ENCODE measurements at places on chromosomes 7 and 10.

DNA sequence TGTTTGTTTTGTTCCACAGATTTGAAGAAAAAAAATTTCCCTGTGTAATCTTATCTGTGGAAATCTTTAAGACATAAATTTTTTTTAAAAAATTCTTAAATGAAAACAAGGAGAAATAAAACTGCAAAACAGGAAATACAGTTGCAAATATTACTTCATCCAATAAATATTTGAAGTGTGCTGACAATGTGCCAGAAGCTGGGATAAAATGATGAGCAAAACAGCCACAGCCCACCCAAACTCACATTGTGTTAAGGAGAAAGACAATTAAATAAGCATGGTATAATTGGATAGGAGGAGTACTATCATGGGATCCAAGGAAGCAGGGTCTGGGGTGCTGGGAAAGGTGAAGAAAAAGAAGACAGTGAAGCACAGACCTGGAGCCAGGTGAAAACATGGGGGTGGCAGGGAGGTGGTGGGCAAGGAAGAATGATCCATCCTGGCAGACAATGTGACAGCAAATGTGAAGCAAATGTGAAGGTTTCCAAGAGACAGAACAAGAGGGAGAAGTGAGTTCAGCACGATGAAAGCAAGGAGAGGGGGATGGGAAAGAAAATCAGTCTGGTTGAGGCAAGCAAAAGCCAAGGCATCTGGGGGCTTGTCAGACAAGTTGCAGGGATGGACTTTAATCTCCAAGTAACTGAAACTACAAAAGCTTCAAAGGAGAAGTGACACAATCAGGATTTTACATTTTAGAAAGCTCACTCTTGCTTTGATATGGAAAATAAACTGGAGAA lies 135.9 kb downstream of the HIBADH start:
- DNase-seq, result no peak

DNA sequence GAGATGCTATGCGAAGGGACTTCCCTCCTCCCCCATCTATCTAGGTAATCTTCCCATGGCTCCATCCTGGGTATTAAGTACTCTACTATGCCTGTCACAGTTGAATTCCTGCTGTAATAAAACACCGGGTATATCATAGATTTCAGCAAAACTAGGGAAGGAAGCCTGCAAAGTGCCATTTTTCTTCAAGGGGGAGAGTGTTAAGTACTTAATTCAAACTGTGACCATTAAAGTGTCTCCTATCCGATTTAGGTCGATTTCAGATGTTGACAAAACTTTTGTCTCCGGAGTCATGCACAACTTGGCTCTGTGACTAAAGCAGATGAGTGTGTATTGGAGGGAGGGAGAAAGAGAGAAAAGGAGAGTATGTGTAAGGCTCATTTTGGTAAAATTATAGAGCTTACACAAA lies 4.6 kb downstream of the HOXA4 start:
- no peak for DNase-seq

DNA sequence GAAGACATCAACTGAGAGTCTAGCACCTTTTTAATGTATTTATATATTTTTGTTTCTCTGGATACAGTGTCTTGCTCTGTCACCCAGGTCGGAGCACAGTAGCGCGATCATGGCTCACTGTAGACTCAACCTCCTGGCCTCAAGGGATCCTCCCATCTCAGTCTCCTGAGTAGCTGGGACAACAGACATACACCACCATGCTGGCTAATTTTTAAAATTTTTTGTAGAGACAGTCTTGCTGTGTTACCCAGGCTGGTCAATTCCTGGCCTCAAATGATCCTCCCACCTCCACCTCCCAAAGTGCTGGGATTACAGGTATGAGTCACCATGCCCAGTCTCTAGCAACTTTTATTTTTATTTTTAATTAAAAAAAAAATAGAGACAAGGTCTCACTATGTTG lies 51.4 kb upstream of the ANLN start:
- no peak for DNase-seq

- DNase-seq, result peak; percentile 81
Observed at GRCh38 chr10:80196270-80196949, 8.9 kb downstream of the ANXA11 start.

DNA sequence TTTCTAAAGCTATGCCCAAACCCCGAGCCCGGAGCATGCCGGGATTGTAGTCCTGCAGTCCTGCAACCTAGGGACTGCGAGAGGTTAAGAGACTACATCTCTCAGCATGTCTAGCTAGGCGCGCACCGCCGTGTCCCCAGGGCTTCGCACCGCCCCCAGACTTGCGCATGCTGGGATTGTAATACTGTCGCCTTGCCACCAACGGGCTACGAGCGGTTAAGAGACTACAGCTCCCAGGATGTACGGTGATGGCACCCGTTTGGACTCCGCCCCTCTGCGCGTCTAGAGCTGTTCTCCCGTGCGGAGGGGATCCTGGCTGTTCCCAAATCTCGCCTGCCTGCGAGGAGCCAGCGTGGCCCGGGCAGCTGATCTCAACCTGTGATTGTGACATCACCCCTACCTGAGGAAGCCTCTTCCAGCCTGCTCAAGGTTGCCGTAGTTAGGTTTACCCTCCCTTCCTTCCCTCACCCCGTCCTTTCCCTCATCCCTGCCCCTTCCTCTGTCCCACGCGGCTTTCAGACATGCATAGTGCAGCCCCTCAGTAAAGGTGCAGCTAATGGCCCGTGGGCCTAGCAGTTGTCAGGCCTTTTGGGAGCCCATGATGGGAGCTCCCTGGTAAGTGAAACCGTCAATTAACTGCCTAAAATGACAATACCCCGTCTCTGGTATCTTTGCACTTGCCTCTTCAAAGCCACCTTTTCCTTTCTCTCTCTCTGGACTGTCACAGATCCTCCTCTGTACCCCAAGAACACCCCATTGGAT lies 6.3 kb upstream of the ZNF736 start:
- DNase-seq, result peak; percentile 94

GRCh38 chr7:1741751-1742554 lies 71.9 kb downstream of the ELFN1 start:
- DNase-seq, result no peak

DNA sequence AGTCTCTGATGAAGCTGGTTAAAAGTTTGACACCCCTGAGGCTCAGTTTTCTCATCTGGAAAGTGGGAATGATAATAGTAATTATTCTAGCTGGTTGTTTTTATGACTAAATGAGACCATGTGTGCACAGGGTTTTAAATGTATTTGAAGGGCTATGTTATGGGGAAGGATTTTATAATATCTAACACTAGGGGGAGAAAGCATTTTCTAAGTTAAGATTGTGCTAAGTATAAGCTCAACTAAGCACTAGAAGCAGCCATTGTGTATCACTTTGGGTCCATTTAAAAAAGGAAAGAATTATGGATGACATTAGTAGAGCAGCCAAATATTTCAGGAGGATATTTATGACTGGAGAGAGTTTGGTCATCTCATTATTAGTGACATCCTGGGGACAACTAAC lies 49.5 kb upstream of the CREB5 start:
- DNase-seq, result no peak

DNA sequence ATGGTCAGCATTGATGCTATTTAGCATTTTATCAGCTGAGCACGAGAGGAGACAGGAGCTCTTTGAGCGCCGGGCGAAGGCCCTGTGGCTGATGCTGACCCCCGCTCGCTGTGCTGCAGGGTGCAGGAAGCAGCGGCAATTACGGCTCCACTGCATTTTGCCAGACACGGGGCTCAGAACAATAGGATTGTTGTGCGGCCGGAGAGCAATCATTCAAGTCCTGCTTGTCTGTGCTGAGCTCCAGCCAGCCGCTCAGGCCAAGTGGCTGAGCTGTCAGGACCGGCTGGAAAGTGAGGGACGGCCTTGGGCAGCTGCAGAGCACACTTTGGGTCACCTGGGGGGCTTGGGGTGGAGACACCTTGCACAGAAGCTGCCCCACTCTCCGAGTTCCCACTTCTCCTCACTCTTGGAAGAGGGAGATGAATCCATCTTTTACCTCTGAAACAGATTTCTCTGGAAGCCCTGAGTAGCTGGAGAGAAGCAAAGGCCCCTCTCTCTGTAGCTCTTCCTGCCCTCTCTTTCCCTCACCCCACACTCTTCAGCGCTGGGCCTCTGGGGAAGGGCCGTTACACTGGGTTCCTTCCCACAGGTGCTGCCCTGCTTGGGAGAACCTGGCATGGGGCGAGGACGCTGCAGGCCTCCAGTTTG lies 17.3 kb upstream of the ADARB2 start:
- no peak for DNase-seq

- DNase-seq, result no peak
Observed at GRCh38 chr7:295155-296154, 5.5 kb downstream of the FOXL3 start.

DNA sequence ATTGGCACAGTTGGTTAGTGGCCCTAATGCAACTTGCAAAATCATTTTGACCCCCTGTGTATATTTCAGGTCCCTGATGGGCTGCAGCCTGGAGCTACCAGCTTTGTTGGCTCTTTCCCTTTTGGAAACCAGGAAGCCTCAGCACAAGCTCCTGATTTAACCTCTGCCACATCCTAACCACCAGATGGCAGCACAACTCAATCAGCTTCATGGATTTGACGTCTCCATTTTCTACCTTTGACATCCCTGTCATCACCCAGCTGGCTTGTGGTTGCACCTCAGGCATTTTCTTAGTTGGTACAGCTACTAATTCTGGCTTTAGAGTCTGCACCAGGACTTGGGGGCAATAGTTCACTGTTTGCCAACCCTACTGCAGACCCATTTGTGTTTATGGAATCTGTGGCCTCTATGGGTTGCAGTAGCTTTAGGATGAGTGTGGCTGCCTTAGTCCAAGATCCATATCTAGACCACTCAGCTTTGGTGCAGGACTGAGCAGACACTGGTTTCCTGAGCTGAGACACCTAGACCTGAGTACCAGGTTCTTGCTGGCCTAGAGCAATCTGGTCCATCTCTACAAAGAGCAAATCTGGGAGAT lies 456.2 kb downstream of the REEP3 start:
- peak; percentile 47 for DNase-seq

GRCh38 chr10:29319205-29319781 lies 30.4 kb downstream of the LYZL1 start:
- no peak for DNase-seq

DNA sequence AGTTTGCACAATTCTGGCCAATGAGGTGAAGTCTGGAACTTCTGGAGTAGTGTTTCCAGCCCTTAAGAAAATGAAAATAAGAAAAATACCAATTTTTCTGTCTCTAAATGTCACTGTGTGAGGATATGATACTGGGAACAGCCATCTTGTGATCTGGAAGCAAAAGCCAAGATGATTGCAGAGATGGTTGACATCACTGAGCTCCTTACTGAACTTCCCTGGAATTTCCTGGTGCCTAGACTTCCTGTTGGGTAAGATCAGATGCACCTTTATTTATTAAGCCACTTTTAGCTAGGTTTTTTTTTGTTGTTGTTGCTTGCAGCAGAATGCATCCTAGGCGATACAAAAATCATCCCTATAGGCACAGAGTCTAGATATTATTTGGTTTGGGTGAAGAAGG lies 27.3 kb upstream of the INHBA start:
- no peak for DNase-seq

DNA sequence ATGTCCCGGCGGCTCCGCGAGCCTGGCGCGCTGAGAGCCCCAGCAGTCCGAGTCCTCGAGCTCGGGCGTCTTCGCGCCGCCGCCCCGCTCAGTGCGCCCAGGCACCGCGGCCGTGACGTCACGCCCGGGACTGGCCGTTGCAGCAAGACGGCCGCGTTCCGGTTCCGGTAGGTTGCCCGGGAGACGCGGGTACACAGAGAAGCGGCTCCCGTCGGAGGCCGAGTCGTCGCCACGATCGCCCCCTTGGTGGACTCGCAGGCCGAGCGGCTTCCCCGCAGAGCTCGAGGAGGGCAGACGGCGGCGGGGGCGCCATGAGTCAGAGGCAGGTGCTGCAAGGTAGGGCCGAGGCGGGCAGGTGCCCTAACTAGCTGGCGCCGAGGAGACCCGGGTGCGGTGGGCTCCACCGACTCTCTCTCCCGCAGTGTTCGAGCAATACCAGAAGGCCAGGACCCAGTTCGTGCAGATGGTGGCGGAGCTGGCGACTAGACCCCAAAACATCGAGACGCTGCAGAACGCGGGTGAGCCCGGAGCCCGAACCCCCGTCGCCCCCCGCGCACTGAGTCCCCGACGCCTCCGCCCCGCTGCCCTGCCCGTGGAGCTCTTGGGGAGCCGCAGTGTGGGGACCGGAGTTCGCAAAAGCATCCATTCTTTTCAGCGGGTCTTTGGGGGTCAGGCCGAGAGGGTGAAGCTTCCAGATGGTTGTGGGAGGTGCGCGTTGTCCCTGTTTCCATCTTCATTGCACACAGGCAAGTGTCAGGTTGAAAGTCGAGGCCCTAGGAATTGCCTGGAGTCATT lies at the start of gene SPAG6:
SPAG6 (plus strand) TSS at position 196 of the 795 bp plus-strand sequence; CDS start at position 312, 116 bp downstream.
- peak; percentile 72 for DNase-seq

DNA sequence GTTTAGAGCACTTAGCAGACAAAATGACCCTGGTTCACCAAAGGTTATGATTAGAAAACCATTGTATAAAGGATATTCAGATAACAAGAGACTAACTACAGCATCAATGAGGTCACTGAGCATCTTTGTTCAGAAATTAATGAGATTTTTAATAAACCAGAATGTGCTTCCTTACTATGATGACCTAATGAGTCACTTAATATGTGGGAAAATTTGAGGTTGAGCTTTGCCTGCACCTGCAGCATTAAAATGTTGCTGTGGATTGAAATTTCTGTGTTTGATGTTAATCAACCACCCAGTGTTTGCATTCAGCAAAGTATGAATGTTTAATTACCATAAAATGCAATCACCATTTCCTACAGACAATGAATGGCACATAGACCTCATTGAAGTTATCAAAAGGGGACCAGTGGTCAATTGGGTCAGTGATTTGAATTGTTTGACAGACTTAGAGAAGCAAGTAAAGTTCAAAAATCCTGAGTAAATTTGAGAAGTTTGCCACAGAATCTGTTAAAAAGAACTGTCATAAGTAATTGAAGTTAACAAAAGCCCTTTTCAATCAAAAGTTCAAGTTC lies 45.8 kb downstream of the EXOC6 start:
- no peak for DNase-seq

DNA sequence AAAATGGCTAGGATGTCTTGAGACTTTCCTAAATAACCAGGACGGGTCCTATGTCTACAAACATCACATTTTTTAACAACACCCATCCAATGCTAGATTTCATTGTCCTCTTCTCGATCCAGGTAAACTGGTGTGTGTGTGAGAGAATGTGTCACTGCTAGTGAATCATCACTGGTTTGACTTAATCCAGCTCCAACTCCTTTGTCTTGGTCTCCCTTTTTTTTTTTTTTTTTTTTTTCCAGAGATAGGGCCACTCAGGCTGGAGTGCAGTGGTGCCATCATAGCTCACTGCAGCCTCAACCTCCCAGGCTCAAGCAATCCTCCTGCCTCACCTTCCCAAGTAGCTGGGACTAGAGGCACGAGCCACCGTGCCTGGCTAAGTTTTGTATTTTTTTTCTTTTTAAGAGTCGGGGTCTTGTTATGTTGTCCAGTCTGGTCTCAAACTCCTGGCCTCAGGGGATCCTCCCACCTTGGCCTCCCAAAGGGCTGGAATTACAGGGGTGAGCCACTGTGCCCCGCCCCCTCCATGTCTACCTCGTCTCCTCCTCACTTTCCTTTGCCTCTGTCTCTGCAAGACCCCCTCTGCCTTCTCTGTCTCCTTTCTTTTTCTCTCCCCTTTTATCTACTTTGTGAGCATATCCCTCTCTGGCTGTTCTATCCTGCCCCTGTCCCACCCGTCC lies 2.2 kb upstream of the UFSP1 start:
- no peak for DNase-seq

- DNase-seq, result no peak
Observed at GRCh38 chr7:127946847-127947246, 84.4 kb downstream of the LRRC4 start.

- peak; percentile 22 for DNase-seq
Observed at GRCh38 chr10:128463991-128464760, 338.0 kb upstream of the MKI67 start.
